Activated CD4-positive, CD25-positive, alpha-beta regulatory T cell (primary cell): ENCODE measurements at places on chromosomes 5 and 9.

- no peak for DNase-seq
Observed at GRCh38 chr5:35990520-35990919, 670 bp downstream of the UGT3A1 start.

DNA sequence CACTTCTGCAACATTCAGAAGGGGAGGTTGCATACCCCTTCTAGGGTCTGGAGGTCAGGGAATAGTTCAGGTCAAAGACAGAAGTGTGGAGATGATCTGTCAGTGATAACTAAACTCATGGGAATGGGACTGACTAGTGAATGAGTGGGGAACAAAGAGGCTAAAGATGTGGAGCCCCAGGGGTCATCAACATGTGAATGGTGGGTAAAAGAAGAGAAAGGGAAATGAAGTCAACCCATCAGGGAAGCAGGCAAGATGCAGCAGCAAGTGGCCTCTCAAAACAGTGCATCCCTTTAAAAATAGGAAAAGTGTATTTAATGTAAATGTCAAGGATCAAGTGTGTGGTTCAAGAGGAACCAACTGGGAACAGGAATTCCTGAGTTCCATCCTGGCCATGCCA is 69.9 kb downstream of the PLPPR1 start:
- DNase-seq, result no peak

GRCh38 chr9:35832814-35833213 is 3.8 kb downstream of the TMEM8B start:
- DNase-seq, result no peak

DNA sequence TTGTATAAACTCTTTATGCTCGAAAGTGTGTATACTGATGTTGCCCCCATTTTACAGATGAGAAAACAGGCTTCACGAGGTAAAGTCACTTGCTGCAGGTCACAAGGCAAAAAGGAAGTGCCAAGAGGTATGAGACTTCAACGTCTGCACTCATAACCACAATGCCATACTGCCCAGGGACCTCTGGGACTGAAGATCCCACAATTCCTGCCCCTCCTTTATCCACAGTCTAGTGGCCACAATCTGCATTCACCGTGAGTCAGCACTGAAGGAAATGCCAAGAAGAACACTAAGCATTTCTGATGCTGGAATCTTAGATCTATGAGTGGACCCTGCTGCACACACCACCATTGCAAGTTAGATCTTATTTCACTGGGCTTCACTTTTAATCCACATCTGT is 37.3 kb downstream of the MED27 start:
- DNase-seq, result no peak

DNA sequence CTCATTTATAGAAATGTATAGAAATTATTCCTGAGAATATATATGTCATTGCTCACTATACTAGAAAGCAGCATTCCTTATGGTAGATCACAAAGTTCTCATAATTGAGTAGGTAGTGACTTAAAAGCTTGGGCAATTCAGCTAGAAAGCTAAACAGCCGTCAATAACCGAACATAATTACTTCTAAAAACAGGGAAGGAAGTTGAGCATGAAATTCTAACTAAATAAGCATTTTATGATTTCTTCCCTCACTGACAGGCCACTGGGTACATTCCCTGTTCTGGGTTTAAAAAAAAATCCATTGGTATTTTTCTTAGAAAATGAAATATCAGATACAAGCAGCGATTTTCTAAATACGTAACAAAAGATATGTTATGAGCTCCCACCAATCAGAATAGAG is 91.1 kb upstream of the DAB2 start:
- DNase-seq, result no peak

- no peak for DNase-seq
Observed at GRCh38 chr5:58946230-58946629, 363.4 kb downstream of the RAB3C start.

DNA sequence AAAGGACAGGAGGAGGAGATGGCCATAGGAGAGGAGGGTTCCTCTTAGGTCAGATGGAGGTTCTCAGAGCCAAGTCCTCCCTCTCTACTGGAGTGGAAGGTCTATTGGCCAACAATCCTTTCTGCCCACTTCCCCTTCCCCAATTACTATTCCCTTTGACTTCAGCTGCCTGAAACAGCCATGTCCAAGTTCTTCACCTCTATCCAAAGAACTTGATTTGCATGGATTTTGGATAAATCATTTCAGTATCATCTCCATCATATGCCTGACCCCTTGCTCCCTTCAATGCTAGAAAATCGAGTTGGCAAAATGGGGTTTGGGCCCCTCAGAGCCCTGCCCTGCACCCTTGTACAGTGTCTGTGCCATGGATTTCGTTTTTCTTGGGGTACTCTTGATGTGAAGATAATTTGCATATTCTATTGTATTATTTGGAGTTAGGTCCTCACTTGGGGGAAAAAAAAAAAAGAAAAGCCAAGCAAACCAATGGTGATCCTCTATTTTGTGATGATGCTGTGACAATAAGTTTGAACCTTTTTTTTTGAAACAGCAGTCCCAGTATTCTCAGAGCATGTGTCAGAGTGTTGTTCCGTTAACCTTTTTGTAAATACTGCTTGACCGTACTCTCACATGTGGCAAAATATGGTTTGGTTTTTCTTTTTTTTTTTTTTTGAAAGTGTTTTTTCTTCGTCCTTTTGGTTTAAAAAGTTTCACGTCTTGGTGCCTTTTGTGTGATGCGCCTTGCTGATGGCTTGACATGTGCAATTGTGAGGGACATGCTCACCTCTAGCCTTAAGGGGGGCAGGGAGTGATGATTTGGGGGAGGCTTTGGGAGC is 3.1 kb downstream of the EGR1 start:
- no peak for DNase-seq

GRCh38 chr9:134135343-134136117 is at the start of gene WDR5:
Gene WDR5 (plus strand): TSS chr9:134136082. CDS start chr9:134139878, 3,796 bp downstream.
- peak; percentile 86 for DNase-seq

GRCh38 chr5:136197462-136198142 is 4.6 kb upstream of the SMIM32 start:
- DNase-seq, result no peak

- no peak for DNase-seq
Observed at GRCh38 chr9:97615439-97616072, 17.6 kb downstream of the TSTD2 start.

- no peak for DNase-seq
Observed at GRCh38 chr5:34756781-34757624, 82.0 kb upstream of the TTC23L start.

DNA sequence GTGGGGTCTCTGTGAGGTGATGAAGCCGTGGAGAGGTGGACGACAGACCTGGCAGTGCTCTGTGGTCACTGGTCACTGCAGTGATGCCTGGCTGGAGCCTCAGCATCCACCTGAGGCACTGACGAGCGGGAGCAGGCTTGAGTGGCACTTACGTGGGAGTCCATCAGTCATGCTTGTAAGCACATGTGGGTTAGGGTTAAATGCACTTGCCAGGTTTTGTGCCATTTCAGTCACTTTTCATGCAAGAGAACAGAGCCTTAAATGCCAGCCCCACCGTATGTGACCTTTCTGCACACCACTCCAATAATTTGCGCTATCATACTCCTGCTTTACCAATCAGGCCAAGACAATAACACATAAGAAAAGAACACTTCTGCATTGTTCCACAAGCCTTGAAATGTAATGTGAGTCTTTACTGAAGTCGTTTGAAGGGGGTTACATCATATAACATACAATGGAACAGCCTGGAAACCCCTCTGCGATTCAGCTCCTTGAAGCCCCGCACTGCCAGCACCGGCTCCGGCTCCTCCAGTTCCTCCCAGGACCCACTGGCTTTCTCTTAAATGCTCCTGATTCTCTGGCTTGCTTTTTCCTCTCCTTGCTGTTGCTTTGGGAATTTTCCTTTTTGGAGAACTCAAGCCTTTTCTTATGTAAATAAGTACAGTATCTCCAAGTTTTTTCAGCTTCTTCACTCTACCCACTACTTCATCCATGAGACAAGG is 59.4 kb upstream of the CTXN3 start:
- no peak for DNase-seq

DNA sequence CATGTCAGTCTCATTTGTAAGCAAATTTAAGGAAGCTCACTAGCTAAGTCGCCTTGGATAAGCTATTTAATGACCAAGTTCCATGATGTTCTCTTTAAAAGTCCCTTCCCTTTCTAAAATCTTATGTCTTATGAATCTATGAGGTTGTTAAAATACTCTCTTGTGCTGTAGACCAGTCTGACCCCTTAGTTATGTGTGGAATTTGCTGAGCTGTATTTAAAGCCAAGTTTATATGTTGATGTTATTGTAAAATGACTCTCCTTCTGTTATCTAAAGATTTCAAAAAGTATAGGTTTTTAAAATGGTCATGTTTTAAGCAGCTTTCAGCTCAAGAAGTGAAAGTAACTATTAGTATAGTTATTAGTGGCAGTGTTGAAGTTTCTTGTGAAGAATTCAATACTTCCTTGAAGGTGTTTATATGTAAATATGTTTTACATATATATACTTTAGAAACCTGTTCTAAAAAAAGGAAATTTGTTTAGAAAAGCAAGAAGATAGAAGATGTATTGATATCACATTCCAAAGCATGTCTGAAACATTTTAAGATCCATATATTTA is 92.2 kb downstream of the CDC42SE2 start:
- DNase-seq, result no peak

GRCh38 chr9:77883846-77884771 is 147.5 kb downstream of the GNAQ start:
- no peak for DNase-seq
